ENCODE measurements at places on chromosomes 6 and 20.

GRCh38 chr6:123118811-123119210 lies 122.8 kb downstream of the CLVS2 start:
- no peak for DNase-seq

GRCh38 chr6:6926856-6927255 lies 180.9 kb upstream of the RREB1 start:
- DNase-seq, result no peak

DNA sequence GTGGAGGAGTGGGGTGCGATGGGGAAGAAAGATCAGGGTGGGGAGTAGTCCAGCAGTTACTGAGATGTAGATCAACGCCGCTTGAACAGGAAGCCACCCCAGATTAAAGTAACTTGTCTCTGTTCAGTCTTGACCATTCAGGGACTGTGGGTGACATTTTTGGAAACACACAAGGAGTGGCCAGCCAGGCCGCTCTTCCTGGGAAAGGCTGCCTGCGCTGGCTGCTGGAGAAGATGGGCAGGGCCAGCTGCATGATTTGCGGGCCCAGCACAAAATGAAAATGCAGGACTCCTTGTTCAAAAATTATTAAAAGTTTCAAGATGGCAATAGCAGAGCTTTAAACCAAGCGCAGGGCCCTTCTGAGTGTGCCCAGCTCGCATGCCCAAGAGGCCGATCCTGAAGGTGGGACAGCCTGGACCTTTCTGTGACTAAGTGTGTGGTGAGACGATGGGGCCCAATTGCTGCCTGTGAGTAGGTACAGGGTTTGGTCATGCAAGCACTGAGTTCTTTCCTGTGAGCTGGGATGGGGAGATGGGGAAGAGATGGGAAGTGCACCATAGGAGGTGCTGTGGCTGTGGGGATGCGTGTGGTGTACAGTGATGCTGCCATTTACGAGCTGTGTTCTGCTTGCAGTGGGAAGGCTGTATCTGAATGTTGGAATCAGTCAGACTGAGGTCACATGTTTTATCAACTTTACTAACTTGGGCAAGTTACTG lies 51.3 kb downstream of the DAAM2 start:
- DNase-seq, result no peak

DNA sequence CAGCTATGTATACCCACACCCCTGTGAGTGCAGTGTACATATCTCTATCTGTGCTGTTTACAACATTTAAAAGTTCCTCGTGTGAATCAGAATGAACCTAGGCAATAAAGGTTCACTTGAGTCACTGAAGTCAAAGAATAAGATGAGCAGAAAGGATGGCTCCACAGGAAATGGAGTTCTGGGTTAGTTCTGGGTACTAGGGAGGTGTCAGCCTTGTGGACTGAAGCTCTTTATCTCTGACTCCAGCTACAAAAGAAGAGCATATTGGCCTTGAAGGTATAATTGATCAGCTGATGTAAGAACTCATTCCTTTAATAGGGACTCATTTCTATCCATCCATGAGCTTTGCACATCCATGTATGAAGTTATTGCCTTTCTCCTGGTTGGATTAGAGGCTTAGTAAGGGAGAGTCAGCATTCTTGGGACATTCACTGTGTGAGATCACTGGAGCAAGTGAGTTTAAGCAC lies 73.9 kb upstream of the BACH2 start:
- DNase-seq, result no peak

DNA sequence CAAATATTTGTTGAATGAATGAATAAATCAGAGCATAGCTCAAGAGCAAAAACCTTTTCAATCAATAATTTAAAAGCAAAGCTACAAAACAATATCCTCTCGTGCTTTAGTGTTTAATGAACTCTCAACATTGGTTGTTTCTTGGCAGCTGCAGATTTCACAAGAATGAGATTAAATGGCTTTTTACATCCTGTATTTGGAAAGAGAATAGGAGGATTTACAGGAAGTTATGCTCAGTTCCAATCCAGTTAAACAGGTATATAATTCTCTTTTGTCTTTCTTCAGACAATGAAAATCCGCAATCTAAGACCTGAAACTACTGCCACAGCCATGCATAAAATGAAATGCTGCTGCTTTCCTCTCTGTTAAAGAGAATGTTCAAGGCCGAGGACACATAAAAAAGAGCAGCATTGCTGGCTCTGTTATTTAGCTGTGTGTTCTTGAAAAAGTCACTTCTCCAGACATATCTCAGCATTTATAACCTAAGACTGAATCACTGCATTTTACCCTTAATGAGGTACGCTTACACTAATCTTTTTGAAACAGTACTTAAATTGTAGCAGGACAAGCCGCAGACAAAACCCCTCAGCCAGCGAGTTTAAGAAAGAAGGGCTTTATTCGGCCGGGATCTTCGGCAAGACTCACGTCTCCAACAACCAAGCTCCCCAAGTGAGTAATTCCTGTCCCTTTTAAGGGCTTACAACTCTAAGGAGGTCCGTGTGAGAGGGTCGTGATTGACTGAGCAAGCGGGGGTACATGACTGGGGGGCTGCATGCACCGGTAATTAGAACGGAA lies 3.6 kb downstream of the C6orf52 start:
- no peak for DNase-seq

DNA sequence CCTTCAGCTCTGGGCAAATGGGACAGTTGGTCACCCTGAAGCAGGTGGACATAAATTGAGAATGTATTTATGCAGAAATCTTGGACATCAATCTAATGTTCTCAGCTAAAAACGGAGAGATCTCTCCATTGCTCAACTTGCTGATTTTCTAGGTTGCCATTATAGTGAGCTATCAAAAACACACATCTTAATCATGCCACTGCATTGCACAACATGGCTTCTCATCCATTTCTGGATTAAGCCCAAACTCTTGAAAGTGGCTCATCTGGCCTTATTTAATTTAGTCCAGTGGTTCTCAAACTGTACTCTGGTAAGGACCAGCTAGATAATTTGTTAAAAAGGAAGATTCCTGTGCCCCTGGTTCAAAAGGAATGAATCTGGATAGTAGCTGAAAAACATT lies 324.9 kb upstream of the CITED2 start:
- no peak for DNase-seq

GRCh38 chr20:3606021-3606420 lies 57.2 kb downstream of the GFRA4 start:
- no peak for DNase-seq

- no peak for DNase-seq
These were observed 19.1 kb downstream of the BTN2A1 start for GRCh38 chr6:26476896-26477295.

DNA sequence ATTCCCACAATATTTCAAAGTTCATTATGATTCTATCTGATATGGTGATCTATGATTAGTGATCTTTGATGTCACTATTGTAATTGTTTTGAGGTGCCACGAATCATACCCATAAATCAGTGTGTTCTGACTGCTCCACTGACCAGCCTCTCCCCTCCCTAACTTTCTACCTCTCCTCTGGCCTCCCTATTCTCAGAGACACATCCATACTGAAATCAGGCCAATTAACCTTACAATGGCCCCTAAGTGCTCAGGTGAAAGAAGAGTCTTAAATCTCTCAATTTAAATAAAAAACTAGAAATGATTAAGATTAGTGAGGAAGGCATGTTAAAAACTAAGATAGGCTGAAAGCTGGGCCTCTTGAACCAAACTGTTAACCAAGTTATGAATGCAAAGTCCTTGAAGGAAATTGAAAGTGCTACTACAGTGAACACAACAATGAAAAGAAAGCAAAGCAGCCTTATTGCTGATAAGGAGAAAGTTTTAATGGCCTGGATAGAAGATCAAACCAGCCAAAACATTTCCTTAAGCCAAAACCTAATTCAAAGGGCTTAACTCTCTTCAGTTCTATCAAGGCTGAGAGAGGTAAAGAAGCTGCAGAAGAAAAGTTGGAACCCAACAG lies 196.9 kb upstream of the SHLD1 start:
- no peak for DNase-seq

GRCh38 chr6:167799033-167799821 lies 27.5 kb upstream of the AFDN start:
- no peak for DNase-seq

GRCh38 chr6:82364087-82365015 lies 734 bp downstream of the TPBG start:
- no peak for DNase-seq

GRCh38 chr6:218153-219018 lies 73.9 kb upstream of the DUSP22 start:
- no peak for DNase-seq

DNA sequence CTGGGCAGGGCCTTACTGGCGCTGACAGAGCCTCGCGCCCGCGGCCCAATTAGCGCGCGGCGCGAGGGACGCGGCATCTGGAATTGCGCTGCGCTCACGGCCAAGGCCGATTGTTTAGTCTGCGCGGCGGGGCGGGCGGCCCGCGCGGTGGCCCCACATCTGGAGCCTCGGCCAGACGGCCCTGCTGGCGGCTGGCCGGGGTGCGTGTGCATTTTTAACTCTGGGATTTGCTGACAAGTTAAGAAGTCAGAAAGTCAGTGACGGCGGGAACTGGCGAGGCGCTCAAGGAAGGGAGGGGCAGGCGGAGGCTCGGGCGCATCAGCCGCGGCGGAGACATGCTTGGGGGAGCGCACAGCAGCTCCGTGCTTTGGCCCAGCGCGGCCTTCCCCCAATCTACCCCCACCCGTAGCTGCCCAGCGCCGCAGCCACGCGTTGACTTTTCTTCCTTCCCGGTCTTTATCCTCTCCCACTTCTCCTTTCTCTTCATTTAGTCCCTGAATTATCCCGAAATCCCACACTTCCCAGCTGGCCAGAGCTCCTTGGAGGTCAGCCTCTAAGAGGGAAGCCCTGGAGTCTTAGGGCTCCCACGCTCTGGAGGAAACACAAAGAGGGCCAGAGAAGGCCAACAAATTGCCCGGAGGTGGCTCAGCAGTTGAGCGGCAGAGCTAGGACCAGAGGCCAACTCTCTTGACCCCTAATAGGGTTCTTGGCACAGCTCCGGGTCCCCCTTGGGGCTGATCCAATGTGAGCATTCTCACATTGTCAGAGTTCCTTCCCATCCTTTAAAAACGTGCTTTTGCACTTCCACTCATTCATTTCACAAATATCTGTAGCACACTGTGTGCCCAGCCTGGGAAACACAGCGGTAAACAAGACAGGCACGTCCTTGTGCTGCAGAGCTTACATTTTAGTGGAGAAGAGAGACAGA lies 40.8 kb upstream of the FOXP4 start:
- DNase-seq, result peak; percentile 71

DNA sequence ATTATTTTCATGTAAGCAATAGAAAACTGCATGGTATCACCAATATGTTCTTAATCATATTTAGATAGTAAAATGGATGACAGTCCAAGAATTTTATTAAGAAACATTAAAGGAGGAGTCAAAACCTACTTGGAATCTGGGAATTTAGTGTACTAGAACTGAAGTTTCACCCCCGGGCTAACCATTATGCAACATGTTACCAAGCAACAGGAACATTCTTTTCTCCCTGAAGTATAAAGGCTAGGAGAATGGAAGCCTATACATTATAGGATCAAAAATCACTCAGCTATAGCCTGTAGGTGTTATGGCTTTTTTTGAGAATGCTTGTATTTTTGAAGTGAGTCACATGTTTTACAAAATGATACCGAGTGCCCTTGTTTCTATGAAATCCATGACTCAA lies 538.3 kb downstream of the GRIK2 start:
- no peak for DNase-seq

DNA sequence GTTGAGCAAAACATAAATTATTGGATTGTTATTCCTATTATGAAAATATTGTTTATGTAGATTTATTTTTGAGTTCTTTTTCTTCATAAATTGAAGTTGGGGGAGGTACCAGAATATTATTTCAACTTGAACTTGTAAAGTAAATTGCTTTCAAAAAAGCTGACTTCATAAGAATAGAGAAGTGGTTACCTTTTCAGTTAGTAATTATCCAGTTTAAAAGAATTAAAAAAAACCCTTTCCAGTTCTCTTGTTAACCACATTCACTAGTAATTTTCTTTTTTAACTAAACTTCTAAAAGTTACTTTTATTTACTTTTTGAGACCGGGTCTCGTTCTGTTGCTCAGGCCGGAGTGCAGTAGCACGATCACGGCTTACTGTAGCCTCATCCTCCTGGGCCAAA lies 124.3 kb downstream of the CDKAL1 start:
- DNase-seq, result no peak

GRCh38 chr6:102841060-102841459 lies 1447.6 kb downstream of the GRIK2 start:
- no peak for DNase-seq

- no peak for DNase-seq
These were observed 374.3 kb upstream of the GJE1 start for GRCh38 chr6:141758430-141758829.

DNA sequence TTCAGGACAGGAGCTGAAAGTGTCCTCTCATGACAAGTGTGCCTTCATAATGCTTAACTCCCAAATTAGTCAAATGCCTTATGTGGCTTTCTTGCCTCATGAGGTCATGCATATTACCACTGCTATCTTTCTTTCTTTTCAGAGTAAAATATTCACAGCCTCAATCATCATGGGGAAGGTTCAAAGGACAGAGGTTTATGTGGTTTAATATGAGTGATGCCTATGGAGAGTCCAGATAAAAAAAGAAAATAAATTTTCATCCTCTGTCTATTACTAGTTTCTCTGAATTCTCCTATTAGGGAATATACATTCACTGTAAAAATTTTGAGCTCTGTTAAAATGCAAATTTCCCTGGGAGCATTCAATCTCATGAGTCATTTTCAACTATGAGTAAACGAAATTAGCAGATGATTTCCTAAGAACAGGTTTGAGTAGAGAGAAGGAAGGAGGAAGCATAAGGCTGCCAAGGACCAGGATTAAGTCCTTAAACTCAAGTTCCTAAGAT lies 396.9 kb upstream of the ADGRB3 start:
- no peak for DNase-seq

DNA sequence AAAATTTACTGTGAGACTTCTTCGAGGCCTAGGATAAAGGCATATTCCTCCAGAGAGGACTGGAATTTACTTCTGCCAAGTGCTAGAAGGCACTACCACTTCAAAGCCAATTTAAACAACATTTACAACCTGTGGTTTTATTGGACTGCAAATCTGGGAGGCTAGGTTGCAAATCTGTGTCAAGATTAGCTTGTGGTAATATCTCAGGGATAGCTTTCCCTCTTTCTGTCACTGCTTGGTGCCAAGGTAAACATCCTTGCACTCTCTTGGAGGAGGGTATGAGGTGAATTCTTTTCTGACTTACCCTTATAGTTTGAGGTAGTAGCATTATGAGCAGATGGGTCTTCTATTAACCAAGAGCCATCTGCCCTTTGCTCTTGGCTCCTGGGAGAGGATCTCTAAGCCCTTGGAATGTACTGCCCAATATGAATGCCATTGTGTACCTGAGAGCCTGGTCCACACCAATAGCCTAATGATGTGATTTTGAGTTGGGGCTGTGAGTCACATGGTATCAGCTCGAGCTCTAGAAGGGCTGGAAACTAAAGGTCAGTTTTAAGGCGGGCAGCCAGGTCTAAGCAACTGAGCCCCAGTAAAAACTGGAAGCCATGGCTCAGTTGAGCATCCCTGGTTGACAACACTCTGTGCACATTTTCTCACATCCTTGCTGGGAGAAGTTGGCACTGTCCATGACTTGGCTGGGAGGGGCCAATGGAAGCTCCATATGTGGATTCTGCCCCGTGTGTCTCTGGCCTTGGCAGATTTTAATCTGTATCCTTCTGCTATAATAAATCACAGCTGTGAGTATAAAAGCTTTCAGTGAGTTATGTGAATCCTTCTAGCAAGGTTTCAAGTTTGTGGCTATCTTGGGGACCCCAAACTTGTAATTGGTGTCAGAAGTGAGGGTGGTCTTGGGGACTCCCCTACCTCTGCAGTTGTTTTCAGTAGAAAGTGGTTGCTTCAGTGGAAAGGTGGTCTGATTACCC lies 188.1 kb downstream of the UBE3D start:
- DNase-seq, result no peak

GRCh38 chr20:34175879-34176278 lies 63.8 kb upstream of the EIF2S2 start:
- DNase-seq, result no peak
